ENCODE measurements at places on chromosomes 13 and 19. TPM values are rescaled to one million over a fixed set of nuclear protein-coding genes. Genes with fewer than 3 reads are reported as not detected.

GRCh38 chr13:36026531-36026930, 104.7 kb downstream of the DCLK1 start:
- DNase-seq: no peak

- no peak for DNase-seq
Measured at GRCh38 chr19:14152713-14153112, 16.3 kb upstream of the ASF1B start.

- DNase-seq: no peak
Measured at GRCh38 chr19:52191951-52192350, 2.1 kb downstream of the PPP2R1A start.

- no peak for DNase-seq
Measured at GRCh38 chr13:40121722-40122121, 466.3 kb downstream of the COG6 start.

- no peak for DNase-seq
Measured at GRCh38 chr13:75132701-75133695, 349.0 kb downstream of the TBC1D4 start.

DNA sequence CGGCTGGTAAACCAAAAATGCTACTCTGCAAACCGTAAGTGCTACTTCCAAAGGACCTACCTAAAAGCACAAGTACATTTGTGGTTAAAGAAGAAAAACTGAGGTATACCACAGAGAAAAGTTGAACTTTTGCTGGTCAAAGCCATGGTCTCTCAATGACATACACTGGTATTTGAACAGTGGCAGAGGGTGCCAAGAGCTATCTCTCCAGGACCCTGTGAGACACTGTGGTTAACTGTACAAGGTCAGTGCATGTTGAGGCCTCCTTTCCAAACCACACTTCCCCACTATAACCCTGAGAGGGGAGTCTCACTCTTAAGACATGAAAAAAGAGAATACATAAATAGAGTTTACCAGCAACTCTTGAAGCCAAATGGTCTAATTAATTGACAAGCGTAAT, 49.5 kb downstream of the COL4A1 start:
- no peak for DNase-seq

GRCh38 chr13:48404952-48405351, 8.0 kb downstream of the LPAR6 start:
- no peak for DNase-seq

GRCh38 chr13:38412266-38412665, 62.6 kb downstream of the UFM1 start:
- DNase-seq: no peak

The SYCN gene
- total RNA-seq: not detected

The CASP14 gene
- not detected for total RNA-seq

The PRDX2 gene
- total RNA-seq: 249 TPM

The LILRA1 gene
- not detected for total RNA-seq

The ATG4D gene
- 87.0 TPM for total RNA-seq
